ENCODE measurements at places on chromosomes 12 and 14. TPM values are rescaled to one million over a fixed set of nuclear protein-coding genes. Genes with fewer than 3 reads are reported as not detected.
A peak's percentile ranks its signal among the peaks of the same experiment; 100 is the strongest.

GRCh38 chr12:3998968-3999792 lies 126.0 kb upstream of the PARP11 start:
- peak; percentile 72 for DNase-seq

GRCh38 chr12:92953747-92954146 lies 24.7 kb upstream of the EEA1 start:
- DNase-seq: no peak

GRCh38 chr14:36524874-36525745 lies 5.1 kb upstream of the NKX2-1 start:
- DNase-seq: peak; percentile 79

DNA sequence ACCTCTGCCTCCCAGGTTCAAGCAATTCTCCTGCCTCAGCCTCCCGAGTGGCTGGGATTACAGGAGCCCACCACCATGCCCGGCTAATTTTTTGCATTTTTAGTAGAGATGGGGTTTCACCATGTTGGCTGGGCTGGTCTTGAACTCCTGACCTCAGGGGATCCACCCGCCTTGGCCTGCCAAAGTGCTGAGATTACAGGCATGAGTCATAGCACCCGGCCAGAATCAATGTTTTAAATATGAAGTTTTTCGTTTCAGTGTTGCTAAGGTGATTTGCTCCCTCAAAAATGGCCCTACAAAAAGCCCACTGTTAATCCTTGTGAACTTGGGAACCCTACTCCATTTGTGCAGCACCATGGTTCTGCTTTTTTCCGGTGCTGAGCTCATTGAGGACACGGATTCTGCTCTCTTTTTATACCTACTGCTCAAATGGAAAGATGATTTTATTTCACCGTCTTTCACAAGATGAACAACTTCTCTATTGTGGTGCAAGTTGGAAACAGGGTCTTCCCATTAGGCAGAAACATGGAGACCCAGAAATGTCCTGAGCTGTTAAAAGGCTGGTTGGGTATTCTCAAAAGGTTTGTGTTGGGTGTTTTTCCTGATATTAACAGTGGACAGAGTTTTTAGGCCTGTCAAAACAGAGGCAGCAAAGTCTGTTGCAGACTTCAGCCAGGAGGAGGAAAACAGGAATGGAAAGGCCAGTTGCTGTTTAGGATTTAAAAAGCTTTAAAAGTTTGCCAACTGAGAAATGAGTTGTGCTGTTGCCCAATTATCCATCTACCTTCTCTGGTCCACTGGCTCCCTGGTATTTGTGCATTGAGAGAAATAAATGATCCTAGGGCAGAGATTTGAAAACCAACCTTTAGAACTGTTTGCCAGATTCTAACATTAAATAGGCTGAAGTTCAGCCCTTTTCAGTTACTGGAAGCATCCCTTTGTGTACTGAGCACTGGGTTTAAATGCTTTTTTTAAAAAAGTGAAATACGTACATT lies 85.8 kb downstream of the ATP23 start:
- DNase-seq: no peak

- DNase-seq: no peak
These were observed 7.3 kb downstream of the STXBP6 start for GRCh38 chr14:25042362-25043299.

DNA sequence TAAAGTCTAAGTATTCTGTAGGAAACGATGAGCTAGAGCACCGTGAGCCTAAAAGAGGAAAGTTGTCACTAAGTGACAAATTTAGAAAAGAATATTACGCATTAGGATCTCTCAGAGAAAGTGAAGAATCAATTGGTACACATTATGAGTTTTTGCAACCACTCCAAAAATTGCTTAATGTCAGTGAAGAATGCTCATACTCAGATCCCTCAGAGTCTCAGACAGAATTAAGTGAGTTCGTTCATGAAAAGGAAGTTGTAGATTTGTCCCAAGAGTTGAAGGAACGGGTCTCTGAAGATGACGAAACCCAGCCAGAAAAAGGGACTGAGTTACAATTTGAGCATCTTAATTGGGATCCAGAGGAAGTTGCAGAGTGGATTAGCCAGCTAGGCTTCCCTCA lies 1.5 kb downstream of the SAMD15 start:
- DNase-seq: no peak

ZBTB42 gene
- 13.1 TPM for total RNA-seq

NCAPD2 gene
- total RNA-seq: 32.0 TPM
